ENCODE measurements at places on chromosomes 12 and 14. TPM values are rescaled to one million over a fixed set of nuclear protein-coding genes. Genes with fewer than 3 reads are reported as not detected.

Gene RNASE2
- not detected for total RNA-seq

Gene KRT72
- not detected for total RNA-seq

Gene KIF21A
- total RNA-seq = 12.5 TPM

Gene IFNG
- total RNA-seq = not detected

Gene POTEG
- total RNA-seq = not detected

Gene TMEM229B
- 2.4 TPM for total RNA-seq

Gene TAPBPL
- 15.7 TPM for total RNA-seq

Gene C1RL
- total RNA-seq = 21.4 TPM

Gene PMEL
- total RNA-seq = not detected

Gene FAM186B
- total RNA-seq = 0.09 TPM

Gene NFE2
- total RNA-seq = not detected

Gene DCN
- total RNA-seq = 96.5 TPM

Gene LRP1-AS
- not detected for total RNA-seq

Gene DAO
- not detected for total RNA-seq

Gene MEG3
- 436 TPM for total RNA-seq

Gene GPR135
- total RNA-seq = 6.4 TPM

Gene HOXC12
- not detected for total RNA-seq

Measured in smooth muscle cell of the umbilical artery (primary cell).